ENCODE measurements at places on chromosomes 12 and 14.
A peak's percentile ranks its signal among the peaks of the same experiment; 100 is the strongest.

GRCh38 chr12:52807544-52808470, 6.1 kb downstream of the KRT4 start:
- no peak for DNase-seq

DNA sequence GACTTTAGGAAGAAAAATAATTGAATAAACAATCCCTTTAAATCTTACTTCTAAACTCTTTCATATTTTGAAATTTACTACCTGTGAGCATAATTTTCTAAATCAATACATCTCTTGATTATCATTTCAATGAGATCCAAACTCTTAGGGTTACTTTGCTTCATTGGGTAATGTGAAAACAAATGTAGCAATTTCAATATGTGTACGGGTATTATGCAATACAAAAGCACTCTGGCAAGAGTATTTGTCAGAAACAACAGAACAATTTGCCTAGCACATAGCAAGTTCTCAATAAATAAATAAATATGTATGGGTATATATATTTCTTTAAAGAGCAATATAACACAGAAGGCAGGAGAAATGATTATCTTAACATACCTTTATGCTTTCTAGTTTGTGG, 77.1 kb downstream of the PLEKHG7 start:
- DNase-seq: peak; percentile 50

- no peak for DNase-seq
Observed at GRCh38 chr14:96069421-96069820, 30.3 kb downstream of the C14orf132 start.

DNA sequence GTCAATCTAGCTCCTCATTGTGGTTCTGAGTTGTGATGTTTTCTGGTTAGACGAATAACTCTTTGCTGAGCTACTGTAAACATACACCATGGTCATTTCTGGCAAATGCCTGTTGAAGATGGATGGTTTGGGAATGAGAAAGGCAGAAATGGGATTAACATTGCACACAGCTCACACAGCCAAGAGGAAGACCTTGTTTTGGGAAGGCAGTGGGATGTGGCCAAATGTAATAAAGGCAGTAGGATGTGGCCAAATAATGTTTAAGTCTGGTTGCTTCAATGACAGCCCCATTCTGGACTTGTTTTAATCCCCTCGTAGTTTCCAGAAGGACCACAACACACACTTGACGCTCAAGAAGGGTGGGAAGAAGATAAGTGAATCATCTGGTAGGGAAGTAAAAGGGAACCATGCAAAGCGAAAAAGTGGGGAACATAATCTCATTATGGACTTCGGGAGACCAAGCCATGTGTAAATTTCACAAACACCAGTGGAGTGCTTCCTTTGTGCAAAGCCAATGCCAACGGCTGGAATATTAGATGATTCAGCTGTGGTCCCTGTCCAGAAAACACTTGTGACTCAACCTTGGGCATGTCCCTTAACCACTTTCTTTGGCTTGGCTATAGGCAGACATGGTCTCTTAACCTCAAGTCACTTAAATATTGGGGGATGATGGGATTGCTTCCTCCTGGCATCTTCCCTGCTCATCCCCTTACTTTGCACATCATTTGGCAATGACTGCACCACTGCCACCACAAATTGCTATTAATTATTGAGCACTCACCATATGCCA, 284.4 kb upstream of the CRY1 start:
- DNase-seq: no peak
